Upper lobe of right lung (tissue), 1 donor: ENCODE measurements at places on chromosomes 3 and 15.

DNA sequence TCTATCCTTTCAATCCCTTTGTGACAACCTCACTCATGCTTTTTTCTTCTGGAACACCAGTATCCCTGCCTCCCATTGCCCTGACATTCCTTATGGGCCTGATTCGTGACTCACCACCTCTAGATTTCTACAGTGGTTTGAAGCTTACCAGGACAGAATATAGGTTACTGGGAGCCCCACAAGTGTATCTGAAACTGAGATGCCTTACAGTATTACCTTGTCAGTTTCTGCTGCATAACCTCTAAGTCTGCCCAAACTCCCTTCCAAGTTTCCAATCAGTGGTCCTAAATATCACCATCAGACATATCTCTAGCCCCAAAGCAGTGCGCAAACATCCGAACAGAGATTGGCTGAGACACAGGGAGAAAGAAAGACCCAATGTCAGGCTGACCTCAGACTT is 5.6 kb downstream of the CPB1 start:
- no peak for DNase-seq
- H3K27me3 ChIP-seq = no peaks in the 10 kb centered on the region
- H3K4me1 ChIP-seq = no peaks in the 10 kb centered on the region
- H3K36me3 ChIP-seq = no peaks in the 10 kb centered on the region
- no peak overlapping the region for H3K4me3 ChIP-seq
- no peak overlapping the region for H3K27ac ChIP-seq

DNA sequence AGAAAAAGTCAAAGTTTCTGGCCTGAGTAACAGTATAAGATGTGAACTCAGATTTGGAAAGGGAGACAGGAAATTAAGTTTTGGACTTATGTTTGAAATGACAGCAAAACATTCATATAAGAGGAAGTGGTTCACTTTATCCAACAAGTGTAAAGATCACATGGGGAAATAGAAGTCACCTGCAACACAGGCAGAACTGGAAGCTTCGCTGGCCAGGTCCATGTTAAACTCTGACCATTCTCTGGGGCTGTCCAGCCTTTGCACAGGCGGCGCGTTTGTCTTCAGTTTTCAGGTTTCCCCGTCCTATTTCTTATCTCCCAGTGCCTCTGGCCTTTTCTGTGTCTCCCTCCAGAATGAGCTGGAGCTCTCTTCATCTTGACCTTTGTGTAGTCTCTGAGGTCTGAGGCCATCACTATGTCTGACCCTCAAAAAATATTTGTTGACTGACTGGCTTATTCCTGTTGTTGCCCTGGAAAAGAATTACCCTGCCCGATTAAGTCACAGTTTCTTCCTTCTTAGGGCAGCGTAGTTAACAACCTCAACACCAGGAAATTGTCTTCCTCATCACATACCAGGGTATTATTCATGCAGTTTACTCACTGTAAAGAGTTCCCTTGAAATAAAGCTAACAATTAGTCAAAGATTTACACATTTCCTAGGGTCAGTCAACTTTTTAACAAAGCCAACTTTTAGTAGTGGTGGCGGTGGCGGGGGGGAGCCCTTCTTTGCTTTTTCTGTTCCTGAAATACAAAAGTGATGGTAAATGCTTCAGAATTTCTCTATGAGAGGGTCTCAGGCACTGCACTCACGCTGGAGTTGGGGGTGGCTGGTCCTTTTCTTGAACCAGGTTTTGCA is 959 bp upstream of the RASA2 start:
- peak overlapping the region; percentile 73 for H3K4me3 ChIP-seq
- no peaks in the 10 kb centered on the region for H3K27me3 ChIP-seq
- no peaks in the 10 kb centered on the region for H3K36me3 ChIP-seq
- peak overlapping the region; percentile 56 for H3K27ac ChIP-seq
- DNase-seq = no peak
- H3K4me1 ChIP-seq = peaks cover 13% of the 10 kb centered on the region

- peaks cover 58% of the 10 kb centered on the region for H3K36me3 ChIP-seq
- H3K4me3 ChIP-seq = no peak overlapping the region
- H3K27ac ChIP-seq = no peak overlapping the region
- H3K4me1 ChIP-seq = peaks cover 48% of the 10 kb centered on the region
- no peak for DNase-seq
These were observed 37.3 kb downstream of the LMCD1 start for GRCh38 chr3:8538913-8539312.

GRCh38 chr3:111610612-111611054 is 15.5 kb upstream of the ZBED2 start:
- no peaks in the 10 kb centered on the region for H3K27me3 ChIP-seq
- no peaks in the 10 kb centered on the region for H3K36me3 ChIP-seq
- H3K4me3 ChIP-seq = no peak overlapping the region

DNA sequence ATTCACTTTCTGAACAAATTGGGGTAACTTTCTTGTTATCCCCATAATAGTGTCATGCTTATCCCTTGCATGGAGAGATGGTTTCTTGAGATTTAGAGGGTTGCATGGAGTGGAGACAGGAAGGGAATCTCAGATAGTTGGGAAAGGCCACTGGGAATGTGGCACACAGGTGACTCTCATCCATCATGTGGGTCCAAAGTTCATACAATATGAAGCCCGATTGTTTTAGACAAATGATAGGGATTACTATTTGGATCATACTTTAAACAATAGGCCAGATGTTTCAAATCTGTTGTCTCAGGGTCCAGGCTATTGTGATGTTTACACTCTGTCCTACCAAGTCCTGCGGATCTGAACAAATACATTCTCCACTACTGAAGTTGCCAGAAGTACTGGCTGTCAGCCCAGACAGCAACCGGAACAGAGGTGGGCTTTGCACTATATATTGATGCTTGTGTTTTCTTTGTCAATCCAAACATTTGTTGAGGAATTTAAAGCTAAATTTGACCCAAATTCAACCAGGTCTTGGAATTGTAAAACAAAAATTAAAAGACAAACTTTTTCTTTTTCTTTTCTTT is 39.2 kb upstream of the NMNAT3 start:
- H3K4me1 ChIP-seq = no peaks in the 10 kb centered on the region
- no peak overlapping the region for H3K27ac ChIP-seq
- no peak for DNase-seq
- no peaks in the 10 kb centered on the region for H3K36me3 ChIP-seq
- H3K4me3 ChIP-seq = no peak overlapping the region

- no peaks in the 10 kb centered on the region for H3K36me3 ChIP-seq
- no peak overlapping the region for H3K4me3 ChIP-seq
These were observed 36.9 kb upstream of the CTSH start for GRCh38 chr15:78981532-78982313.

DNA sequence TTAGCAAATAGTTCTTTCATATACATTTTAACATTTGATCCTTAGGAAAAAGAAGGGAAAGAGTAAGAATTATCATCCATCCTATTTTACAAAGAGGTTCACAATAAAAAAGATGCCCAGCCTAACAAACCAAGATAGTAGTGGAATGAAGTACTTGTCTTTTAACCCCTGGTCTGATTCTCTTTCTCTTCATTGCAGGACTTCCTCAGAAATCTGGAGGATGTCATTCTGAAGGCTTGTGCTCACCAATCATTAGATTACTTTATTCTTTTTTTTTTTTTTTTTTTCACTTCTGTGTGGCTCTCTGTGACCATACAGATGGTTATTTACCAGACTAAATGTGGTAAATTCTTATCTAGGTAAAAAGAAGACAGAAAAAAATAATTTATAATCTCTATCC is 7.0 kb downstream of the HDGFL3 start:
- H3K4me3 ChIP-seq = no peak overlapping the region
- H3K27me3 ChIP-seq = no peaks in the 10 kb centered on the region
- H3K4me1 ChIP-seq = peaks cover 10% of the 10 kb centered on the region
- H3K36me3 ChIP-seq = no peaks in the 10 kb centered on the region

GRCh38 chr3:95389725-95390313 is 1327.0 kb downstream of the NSUN3 start:
- no peaks in the 10 kb centered on the region for H3K36me3 ChIP-seq
- no peak for DNase-seq
- no peak overlapping the region for H3K4me3 ChIP-seq
- no peaks in the 10 kb centered on the region for H3K4me1 ChIP-seq
- H3K27ac ChIP-seq = no peak overlapping the region
